ENCODE measurements at places on chromosomes 6 and 20.

- DNase-seq = no peak
Observed at GRCh38 chr6:160130729-160131484, 9.3 kb downstream of the SLC22A1 start.

DNA sequence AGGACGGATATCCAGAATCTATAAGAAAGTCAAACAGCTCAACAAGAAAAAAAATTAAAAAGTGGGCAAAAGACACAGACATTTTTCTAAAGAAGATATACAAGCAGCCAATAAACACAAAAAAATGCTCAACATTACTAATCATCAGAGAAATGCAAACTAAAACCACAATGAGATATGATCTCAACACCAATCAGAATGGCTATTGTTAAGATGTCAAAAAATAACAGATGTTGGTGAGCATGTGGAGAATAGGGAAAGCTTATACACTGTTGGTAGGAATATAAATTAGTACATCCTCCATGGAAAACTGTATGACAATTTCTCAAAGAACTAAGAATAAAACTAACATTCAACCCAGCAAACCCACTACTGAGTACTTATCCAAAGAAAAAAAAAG is 23.3 kb upstream of the OSTM1 start:
- DNase-seq = no peak

- DNase-seq = no peak
Observed at GRCh38 chr6:103081876-103082630, 1688.5 kb downstream of the GRIK2 start.

DNA sequence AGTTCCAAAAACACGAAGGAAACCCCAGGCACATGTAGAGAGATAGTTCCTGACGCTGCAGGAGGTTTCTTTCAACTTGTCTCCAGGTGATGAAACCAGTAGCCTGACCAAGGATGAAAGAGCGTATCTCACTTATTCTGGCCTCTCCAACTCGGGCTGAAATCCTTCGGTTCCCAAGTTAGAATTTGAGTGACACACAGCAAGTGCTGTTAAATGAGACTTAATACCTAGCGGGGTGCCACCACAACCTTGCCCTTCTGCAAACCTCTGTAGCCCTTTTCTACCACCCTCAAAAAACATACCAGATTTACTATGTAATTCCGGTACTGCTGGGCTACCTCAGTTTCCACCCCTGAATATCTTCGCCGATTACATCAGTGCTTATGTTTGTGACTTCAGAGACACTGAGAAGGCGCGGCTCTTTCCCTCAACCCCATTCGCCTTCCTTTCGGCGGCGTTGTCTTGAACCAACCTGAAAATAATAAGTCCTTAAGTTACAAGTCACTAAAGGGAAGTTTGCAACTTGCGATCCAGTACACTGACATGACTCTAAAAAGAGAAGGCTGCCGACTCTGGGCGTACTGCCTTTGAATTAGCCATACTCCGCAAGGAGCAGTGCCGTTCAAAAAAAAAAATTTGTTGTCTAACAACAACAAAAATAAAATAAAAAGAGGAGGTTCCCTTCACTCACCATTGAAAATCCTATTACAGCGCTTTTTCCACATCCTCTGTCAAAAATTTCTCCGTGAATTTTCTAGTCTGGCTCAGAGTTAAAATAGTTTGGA is 194.9 kb upstream of the ZNF184 start:
- DNase-seq = no peak

GRCh38 chr6:127118298-127119101 is at the start of gene RSPO3:
TSS of gene RSPO3 (plus strand) at chr6:127118671. CDS start at chr6:127119193, 522 bp downstream.
- peak; percentile 55 for DNase-seq
